ENCODE measurements at places on chromosomes 16 and 17. TPM values are rescaled to one million over a fixed set of nuclear protein-coding genes. Genes with fewer than 3 reads are reported as not detected.

DNA sequence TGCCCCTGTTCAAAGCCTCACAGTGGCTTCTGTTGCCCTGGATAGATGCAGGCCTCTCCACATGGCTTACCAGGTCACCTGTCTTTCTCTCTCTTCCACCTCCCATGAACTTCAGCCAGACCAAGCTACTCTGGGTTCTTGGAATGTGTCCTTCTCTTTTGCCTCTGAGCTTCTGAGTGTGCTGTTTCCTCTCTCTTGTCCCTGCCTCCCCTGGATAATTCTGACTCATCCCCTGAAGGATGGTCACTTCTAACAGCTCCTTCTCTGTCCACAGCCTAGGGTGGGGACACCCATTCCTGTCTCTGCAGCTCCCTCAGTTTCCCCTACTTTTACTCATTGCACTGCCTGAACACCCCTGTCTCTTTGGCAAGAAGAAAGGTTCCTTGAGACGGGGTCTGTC lies 2.9 kb downstream of the GUCY2D start:
- DNase-seq, result no peak

DNA sequence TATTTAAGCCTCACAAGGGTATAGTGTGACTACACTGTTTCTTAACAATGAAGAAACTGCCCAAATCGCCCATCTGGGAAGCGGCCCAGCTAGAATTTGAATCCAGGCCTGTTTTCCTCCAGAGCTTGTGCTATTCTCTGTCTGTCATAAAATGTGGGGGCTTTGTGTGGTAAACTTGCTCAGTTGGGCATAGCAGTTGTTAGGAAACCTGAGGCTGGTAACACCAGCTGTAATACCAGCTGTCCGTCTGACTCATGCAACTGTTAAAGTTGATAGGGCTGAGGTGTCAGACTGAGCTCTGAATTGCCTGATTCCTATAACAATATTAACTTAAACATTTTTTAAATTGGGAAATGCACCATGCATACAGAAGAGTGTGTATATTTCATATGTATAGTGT lies 9.3 kb downstream of the NOD2 start:
- DNase-seq, result no peak

- DNase-seq, result no peak
These were observed 568.7 kb upstream of the HSBP1 start for GRCh38 chr16:83238949-83239691.

DNA sequence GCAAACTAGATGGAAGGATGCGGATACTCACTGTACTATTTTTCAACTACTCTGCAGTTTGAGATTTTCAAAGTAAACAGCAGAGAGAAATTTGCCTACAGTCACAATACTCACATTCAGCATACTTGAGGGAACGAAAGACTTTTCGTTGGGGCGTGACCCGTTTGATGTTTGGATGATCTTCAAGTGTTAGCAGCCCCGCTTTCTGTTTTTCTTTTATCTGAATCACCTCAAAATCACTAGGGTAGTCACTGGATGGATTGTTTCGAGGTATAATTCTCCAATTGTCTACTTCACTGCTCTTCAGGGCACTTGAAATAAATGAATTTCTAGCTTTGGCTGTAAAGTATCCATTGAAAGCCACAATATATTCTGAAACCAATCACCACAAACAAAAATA lies 17.8 kb downstream of the MBTPS1 start:
- no peak for DNase-seq

DNA sequence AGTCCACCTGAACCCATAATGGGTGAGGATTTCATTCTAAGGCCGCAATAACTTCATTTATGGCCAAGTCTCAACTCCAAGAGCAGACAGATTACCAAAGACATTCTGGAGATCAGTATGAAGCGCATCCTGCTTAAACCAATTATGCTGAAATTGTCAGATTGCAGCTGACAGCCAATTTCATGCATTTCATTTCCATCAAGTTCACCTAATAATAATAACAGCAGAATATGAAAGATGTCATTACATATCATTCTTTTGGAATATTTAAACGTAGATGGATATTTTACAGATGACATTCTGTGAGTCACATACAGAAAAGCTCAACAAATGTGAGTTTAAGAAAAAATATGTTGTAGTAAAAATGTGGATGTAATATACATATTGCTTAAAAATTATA lies 54.9 kb upstream of the NACA2 start:
- DNase-seq, result no peak

GRCh38 chr16:5019775-5020174 lies 14.0 kb downstream of the NAGPA start:
- DNase-seq, result no peak

DNA sequence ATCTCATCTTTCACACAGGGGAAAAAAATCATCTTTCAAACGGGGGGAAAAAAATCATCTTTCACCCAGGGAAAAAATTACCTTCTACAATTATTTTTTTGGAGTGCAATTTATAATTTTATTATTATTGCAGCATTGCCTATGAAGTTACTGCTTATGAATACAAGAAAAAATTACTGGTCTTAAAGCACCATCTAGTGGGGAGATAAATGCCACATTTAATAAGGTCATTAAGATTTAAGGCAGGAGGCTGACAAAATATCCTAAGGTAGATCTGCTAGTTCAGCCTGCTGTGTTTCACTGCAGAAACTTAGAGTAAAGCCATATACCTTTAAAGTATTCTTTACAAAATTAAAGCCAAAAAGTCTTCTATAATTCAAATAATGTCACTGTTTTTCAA lies 13.7 kb downstream of the SHCBP1 start:
- peak; percentile 58 for DNase-seq

DNA sequence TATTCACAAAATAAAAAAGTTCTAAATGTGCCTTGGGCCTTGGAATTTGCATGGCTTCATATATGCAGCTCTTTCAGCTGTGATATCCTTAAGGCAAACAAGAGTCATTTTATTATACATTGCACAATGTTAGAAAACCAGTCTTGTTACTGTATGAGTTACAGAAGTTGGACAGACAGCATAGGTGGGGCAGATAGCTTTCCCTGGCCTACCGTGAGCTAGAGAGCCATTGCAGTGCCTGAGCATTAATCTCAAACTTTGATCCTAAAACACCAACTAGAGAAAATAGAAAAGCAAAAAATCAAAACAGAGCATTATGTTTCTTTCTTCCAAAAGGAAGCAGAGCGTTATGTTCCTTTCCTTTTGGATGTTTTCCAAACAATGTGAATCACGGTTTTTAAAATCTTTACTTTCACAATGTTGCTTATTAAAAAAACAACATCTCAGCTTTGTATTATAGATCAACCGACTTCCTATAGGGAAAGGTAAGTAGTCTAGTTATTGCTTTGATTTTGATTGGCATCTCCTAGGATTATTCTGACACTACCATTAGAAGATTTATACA lies 32.2 kb downstream of the ARHGAP44 start:
- DNase-seq, result no peak

GRCh38 chr17:41377546-41377945 lies 4.6 kb downstream of the KRT34 start:
- no peak for DNase-seq

GRCh38 chr16:78844682-78845081 lies 745.2 kb downstream of the WWOX start:
- no peak for DNase-seq

- DNase-seq, result no peak
These were observed 8.5 kb upstream of the SIAH1 start for GRCh38 chr16:48393485-48394354.

- no peak for DNase-seq
These were observed 138.6 kb downstream of the MAP2K6 start for GRCh38 chr17:69552986-69553667.

DNA sequence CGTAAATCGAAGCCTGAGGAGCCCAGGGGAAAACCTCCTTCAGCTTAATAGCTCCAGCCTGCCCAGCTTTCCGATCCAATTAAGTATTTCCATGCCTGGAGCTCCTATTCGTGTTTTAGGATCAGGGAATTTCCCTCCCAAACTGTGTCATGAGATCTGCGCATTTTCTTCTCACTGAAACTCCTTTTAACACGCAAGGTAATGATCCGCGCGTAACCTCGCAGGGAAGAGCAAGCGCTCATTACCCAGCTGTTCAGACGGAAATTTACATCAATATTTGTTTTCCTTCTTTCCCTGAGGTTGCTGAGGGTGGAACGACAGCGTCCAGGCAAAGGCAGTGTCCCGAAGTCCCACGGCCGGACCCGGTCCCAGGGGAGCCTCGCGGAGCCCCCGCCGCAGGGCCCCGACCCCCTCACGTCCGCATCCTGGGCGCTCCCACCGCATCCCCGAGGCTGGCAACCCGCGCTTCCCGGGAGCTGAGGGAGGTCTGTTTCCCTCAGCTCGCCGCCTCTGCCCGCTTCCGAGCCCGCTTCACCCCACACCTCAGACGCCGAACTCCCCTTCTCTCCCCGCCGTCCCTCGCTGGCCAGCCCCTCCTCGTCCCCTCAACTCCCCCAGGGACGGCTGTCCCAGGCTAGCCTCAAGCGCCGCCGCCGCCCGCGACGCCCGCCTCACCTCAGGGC lies 415 bp downstream of the ABCA5 start:
- peak; percentile 58 for DNase-seq

GRCh38 chr17:67784364-67785121 lies 40.8 kb upstream of the BPTF start:
- DNase-seq, result no peak

DNA sequence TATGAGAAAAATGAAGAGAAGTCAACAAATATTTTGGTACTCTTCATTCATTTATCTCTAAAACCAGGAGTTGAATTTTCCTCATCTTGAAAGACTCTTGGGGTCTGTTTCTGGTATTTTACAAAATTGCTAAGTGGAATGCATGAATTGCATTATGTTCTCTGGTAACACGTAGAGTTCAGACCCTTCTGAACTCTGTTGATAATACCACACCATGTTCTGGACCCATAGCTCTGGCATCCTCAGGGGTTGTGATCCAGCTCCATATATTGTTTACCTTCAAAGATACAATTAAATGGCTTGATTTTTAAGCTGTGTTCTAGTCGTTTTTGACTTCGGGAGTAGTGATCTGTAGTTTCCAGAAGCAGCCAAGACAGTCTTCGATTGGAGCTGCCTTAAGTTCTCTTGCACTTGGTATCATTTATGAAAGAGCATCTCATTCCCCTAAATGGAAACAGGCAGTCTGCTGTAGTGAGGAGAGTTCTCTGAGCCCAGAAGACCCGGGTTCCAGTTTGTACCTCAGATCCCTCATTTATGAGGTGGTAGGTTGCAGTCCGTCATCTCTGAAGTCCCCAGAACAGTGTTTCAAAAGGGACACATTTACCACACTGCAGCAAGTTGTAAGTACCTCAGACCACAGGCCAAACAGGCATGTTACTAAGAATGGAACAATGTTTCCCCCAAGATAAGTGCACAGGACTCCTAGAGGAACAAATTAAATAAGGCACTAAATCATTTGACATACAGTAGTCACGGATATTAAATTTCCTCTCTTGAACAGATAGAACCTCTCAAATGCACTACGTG lies 9.6 kb downstream of the PSMD7 start:
- DNase-seq, result no peak

LDHD gene
- not detected for total RNA-seq

SEPTIN12 gene
- not detected for total RNA-seq

EPN2 gene
- total RNA-seq, result 23.9 TPM

- no peak for DNase-seq
These were observed 456.2 kb upstream of the SALL1 start for GRCh38 chr16:51607201-51607651.

GRCh38 chr16:5506021-5506420 lies 408.4 kb upstream of the EEF2KMT start:
- DNase-seq, result no peak

- DNase-seq, result no peak
These were observed 46.0 kb downstream of the HOXB1 start for GRCh38 chr17:48484850-48485249.

DNA sequence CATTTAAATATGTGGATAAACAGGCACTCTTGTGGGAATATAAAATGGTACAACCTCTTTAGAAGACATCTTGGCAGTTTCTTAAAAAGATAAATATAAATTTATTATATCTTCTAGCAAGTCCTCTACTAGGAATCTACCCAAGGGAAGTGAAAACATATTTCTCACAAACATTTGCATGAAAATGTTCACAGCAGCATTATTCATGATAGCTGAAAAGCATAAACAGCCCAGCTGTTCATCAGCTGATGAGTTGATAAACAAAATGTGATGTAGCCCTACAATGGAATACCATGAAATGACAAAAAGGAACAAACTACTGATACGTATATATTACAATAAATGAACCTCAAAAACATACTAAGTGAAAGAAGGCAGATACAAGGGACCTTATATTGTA lies 12.0 kb downstream of the DGKE start:
- no peak for DNase-seq

- DNase-seq, result no peak
These were observed 46.6 kb downstream of the PIK3R5 start for GRCh38 chr17:8918807-8919465.

DNA sequence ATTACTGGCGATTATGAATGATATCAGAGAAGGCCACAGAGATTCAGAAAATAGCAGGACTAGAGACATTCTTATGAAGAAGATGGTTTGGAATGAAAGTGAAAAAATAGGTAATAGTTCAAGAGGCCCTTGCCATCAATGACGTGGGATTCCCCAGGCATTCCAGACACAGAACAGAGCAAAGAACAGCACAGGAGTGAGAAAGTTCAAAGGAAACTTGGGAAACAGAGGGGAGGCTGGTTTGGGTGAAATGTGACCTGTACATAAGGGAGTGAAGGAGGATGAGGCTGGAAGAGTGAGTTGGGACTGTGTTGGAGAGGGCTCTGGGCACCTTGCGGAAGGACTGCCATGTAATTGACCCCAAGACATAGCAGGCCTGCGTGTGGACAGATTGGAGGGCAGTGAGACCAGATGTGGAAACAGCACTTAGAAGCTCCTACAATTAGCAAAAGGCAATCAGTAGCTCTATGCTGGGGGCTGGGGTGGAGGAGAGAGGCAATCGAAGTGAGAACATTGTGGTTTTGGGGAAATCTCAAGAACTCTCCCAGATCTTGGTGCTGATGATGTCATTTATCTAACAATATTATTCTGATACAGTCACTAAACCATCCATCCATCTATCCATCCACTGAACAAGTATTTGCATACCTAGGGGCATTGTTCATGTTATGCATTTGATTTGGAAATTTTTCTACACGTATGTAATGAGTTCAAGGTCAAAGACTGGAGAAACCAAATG lies 365.3 kb upstream of the ZFHX3 start:
- no peak for DNase-seq

- peak; percentile 56 for DNase-seq
These were observed 36.8 kb downstream of the CHD9 start for GRCh38 chr16:53091466-53092211.

- no peak for DNase-seq
These were observed 11.7 kb upstream of the TMED6 start for GRCh38 chr16:69363281-69363717.

DNA sequence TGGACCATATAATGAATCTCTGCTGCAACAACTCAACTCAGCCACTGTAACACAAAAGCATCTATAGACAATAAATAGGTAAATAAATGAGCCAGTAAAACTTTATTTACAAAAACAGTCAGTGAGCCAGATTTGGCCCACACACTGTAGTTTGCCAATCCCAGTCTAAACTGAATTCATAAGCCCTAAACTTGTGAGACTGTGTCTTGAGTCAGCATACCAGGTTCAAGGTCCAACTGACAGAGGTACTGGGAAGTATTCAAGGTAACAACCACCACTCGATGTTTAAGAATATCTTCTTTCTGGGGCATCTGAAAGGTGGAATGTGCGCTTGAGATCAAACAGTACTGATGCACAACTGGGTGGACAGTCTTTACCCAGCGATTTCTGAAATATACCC lies 94.2 kb downstream of the HELZ start:
- no peak for DNase-seq

All from B cell (primary cell).